ENCODE measurements at places on chromosomes 7 and 10. TPM values are rescaled to one million over a fixed set of nuclear protein-coding genes. Genes with fewer than 3 reads are reported as not detected.

The ASZ1 gene
- not detected for total RNA-seq

The PTPRZ1 gene
- total RNA-seq: 0.80 TPM

The RAMP3 gene
- 30.7 TPM for total RNA-seq

The CYP2C19 gene
- not detected for total RNA-seq

The GPR15LG gene
- total RNA-seq: not detected

The PLXDC2 gene
- total RNA-seq: 16.6 TPM

The TLX1 gene
- not detected for total RNA-seq

The ATOH7 gene
- not detected for total RNA-seq
